ENCODE measurements at places on chromosomes 1 and 21. TPM values are rescaled to one million over a fixed set of nuclear protein-coding genes. Genes with fewer than 3 reads are reported as not detected.

The CNR2 gene
- not detected for total RNA-seq

- DNase-seq: no peak
These were observed 8.0 kb upstream of the C1orf159 start for GRCh38 chr1:1123581-1124507.

- peak; percentile 34 for DNase-seq
These were observed 844 bp downstream of the ZMYM6 start for GRCh38 chr1:35030756-35031446.

The TLR5 gene
- not detected for total RNA-seq

The EPHA2 gene
- total RNA-seq: 54.3 TPM

DNA sequence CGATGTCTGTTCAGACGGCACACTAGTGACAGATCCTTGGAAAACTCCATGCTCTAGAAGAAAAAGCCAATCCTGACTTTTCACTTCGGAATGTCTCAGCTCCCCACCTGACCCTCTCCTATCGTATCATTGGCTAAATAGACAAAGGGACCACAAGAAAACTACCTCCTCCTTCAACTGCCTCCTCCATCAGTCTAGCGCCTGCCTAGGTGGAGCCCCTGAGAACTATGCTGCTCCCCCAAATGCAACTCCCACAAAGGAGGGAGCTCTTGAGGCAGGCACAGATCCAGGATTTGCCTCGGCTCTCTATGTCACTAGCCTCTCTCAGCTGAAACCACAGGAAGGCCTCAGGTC, 148.4 kb downstream of the TOMM20 start:
- DNase-seq: peak; percentile 85

The CACNA1S gene
- total RNA-seq: not detected

The GUCA2B gene
- not detected for total RNA-seq

- no peak for DNase-seq
These were observed 12.0 kb upstream of the HNRNPU start for GRCh38 chr1:244876228-244876910.

The SPRR3 gene
- total RNA-seq: not detected

- DNase-seq: no peak
These were observed 4.7 kb downstream of the CFAP45 start for GRCh38 chr1:159895286-159895685.

The AK4 gene
- 6.8 TPM for total RNA-seq

- no peak for DNase-seq
These were observed 1.2 kb upstream of the CD1D start for GRCh38 chr1:158179301-158180041.

The NGF gene
- 2.8 TPM for total RNA-seq

The LRRC71 gene
- total RNA-seq: not detected

The LCE2B gene
- total RNA-seq: not detected

The ZC3H11A gene
- 102 TPM for total RNA-seq

- no peak for DNase-seq
These were observed 17.7 kb downstream of the ZNF362 start for GRCh38 chr1:33273961-33274371.

The CFH gene
- total RNA-seq: 2.5 TPM

- no peak for DNase-seq
These were observed 54.3 kb downstream of the CD247 start for GRCh38 chr1:167463875-167464575.

- DNase-seq: no peak
These were observed 219.7 kb downstream of the BRINP3 start for GRCh38 chr1:190258003-190258402.

DNA sequence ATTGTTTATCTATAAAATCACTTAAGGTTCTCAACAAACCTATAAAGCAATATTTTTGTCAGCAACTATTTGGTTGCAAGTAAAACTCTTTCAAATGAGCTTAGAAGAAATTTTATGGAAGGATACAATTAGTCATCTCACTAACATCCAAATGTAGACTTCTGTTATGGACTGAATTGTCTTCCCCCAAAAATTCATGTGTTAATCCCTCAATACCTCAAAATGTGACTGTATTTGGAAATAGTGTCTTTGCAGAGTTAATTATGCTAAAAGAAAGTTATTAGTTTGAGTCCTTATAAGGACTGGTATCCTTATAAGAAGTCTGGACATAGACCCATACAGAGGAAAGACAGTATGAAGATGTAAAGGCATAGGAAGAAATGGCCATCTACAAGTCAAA, 357.8 kb upstream of the PRMT6 start:
- DNase-seq: no peak

- DNase-seq: no peak
These were observed 64.4 kb upstream of the PTGFR start for GRCh38 chr1:78426408-78426807.

- DNase-seq: no peak
These were observed 518.5 kb downstream of the PLPP3 start for GRCh38 chr1:56060906-56061305.

- DNase-seq: no peak
These were observed 42.2 kb downstream of the GIPC2 start for GRCh38 chr1:78088015-78088414.

GRCh38 chr1:66386712-66387111, 147.2 kb upstream of the SGIP1 start:
- no peak for DNase-seq

The COL16A1 gene
- total RNA-seq: 26.2 TPM

GRCh38 chr1:218712677-218713076, 367.5 kb downstream of the TGFB2 start:
- no peak for DNase-seq

DNA sequence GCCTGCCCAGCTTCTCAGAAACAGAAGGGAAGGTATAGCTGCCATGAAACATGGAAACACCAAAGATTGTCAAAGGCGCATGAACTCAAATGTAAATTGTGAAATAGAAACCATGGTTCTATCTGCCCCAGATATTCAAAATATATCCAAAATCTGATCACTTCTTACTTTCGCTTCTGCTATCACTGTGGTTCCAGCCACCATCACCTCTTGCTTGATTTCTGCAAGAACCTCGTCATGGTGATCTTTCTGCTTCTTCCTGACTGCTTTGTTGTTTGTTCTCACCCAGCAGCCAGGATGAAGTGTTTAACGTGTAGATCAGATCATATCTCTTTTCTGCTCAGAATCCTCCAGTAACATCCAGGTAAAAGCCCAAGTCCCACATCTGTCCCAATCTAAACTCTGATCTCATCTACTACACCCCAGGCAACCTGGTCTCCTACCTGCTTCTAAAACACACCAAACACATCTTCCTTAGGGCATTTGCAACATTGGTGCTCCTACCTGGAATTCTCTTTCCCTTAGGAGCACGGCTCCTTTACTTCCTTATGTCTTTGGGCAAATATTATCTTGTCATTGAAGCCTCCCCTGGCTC, 10.5 kb upstream of the LMO4 start:
- DNase-seq: no peak

DNA sequence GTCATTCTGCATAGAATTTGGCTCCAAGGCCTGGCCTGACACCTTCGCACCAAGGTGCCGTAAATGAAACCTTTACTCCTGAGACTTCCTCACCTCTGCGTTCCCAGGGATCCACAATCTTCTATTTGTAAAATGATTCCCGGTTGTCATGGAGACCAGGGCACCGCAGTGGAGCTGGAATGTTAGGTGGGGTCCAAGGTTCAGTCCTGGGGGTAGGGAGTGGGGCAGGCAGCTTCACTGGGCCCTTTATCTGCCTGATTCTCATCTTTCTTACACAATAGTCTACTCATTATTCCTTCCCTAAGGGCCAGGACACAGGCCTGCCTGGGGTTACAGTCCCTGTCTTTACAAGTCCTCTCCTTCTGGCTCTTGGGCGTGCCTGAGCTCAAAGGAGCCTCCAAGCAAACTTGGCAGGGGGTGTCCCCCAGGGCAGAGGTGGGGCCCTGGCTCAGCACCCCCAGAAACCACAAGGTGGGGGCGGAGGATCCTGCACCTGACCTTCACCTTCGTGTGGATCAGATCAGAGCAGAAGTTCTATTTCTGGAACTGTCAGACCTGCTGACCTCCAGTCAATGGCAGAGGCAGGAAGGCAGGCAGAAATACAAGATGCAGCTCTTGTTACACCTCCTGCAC, 51.1 kb downstream of the RIPK4 start:
- no peak for DNase-seq

DNA sequence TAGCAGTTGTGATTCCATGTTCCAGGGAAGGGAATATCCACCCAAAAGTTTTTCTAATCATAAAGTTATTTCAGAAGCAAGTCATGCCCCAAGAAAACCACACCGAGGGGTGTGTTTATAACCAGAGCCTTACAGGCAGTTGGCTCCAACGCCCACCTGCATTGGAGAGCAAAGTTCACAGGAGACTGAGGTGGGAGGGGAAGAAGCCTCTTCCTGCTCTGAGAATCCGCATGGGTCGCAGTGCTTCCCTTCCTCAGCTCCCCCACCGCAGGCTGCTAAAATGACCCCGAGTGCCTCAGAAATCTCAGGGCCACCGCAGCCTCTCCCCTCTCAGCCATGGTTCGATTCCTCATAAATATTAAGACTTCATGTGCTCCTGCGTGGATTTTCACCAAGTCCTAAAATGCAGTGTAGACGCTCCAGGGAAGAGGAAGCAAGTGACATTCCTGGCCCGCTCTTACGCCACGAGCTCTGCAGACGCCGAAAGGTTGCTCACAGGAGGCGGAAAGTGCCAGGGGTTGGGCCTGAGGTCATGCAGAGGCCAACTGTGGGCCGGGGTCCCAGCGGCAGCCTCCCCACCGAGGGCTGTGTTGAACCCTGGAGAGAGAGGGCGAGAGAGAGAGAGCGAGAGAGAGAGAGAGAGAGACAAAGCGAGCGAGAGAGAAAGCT, 13.4 kb upstream of the SPSB1 start:
- no peak for DNase-seq

The SPRR2E gene
- total RNA-seq: not detected

GRCh38 chr1:198318085-198318484, 161.3 kb downstream of the NEK7 start:
- DNase-seq: no peak

- DNase-seq: no peak
These were observed 230.7 kb downstream of the TOMM20 start for GRCh38 chr1:234897754-234898454.

DNA sequence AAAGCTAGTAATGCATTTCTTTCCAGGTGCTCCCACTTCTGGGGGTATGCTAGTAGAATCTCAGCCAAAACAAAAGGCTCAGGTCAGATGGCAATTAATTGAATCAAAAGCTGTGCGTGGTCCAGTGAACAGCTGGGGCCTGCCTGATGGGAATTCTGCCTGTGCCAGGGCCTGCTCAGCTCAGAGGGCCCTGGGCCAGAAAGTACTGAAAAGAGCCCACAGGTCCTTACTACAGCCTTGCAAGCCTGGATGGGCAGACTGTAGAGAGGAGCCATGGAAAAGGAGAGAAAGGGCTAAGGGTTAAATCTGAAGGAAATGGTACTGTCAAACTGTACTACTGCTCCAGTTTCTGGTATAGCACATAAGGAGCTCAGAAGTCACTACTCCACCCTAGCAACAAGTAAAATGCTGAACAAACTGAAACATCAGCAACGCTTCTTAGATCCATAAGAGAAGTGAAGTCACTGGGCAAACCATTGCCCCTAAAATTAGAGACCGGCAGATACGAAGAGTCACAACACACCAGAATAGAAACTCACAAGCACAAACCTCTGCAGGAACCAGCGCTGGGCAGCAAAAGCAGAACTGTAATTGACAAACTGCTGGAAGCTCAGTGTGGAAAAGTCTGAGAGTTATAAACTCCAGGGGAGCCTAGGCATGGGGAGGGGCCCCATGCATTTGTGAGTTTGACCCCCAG, 121.1 kb upstream of the SYT6 start:
- DNase-seq: no peak

The TMEM240 gene
- total RNA-seq: not detected

DNA sequence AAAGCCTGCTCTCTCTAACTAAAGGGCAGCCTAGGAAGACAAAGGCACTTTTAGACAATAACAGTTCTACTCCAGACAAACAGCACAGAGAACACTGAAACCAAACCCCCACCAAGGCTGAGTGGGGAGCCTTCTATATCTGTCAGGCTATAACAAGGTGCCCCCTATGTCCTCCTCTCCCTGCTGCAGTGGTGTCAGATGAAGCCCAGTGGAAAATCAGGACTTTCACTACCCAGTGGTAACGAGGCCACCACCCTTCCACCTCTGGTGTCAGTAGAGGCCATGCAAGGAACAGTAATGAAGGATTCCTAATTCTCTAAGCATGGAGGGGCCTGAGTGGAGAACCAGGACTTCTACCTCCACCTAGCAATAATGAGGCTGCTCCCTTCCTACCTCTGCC, 83.7 kb downstream of the ZSWIM5 start:
- no peak for DNase-seq

DNA sequence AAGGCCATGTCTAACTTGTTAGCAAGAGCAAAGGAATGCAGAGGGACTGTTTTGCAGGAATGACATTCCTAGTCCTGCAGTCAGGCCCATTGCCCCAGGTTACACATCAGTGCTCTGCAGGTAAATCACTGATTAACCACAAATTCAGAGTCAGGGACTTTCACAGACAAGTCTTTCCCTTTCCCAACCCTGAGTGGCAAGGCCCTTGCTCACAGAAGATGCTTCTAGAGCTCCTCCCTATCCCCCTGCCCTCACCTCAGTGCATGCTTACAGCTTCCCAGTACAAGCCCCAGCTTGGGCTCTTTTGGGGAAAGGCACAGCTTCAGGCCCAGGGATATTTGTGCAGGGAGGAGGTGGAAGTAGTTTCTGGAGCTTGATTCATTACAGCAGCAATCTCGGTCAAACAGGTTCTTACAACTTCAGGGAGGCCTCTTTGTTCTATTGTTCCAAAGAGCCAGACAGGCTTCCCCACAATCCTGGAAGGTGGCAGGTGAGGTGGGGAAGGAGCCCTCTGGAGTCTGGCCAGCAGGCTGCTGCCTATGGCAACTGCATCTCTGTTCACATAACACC, 53.9 kb downstream of the CASQ2 start:
- no peak for DNase-seq

- DNase-seq: no peak
These were observed 26.8 kb downstream of the SLC27A3 start for GRCh38 chr1:153801786-153802697.

DNA sequence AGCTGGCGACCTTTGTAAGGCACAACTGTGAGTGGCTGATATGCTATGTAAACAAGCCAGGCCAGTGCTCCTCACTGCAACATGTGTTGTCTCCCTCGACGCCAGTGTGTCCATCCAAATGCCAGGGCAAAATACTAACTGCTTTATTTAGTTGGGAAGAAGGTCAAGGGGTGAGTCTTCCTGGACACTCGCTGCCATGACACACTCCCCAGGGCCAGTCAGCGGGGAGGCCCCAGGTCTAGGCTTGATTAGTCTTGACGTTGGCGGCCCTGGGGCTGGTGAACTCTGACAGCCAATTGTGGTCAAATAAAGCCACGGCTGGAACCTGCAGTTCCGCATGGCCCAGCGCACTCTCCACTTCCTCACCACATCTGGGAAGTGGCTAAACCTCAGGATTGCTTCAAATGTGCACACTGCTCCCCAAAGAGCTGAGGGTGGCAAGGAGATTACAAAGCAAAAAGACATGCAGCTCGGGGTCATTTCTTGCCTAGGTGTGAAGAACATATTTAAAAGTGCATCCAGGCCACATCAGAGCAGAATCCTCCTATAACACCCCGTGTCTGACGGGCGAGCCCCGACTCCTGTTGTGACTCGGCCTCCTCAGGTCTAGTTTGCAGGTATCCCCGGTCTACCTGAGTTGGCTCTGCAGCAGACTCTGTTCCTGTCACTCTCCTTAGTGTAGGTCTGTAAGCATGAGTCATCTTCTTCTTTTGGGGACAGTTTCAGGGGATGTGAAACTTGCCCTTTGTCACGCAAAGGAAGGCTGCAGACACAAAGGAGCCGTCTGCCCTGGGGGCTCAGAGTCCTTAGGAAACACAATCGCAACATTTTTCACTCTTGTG, 183.5 kb downstream of the RUNX1 start:
- DNase-seq: peak; percentile 64

- no peak for DNase-seq
These were observed 991.1 kb downstream of the KCNT2 start for GRCh38 chr1:195617106-195617505.
